Glomerular endothelial cell (primary cell): ENCODE measurements at places on chromosomes 16 and 17.

GRCh38 chr17:82134101-82134500 lies 36.1 kb upstream of the FASN start:
- no peak for DNase-seq

GRCh38 chr16:3063625-3064386 lies 1.6 kb upstream of the IL32 start:
- no peak for DNase-seq

GRCh38 chr16:64617836-64618476 lies 503.9 kb downstream of the CDH11 start:
- no peak for DNase-seq

DNA sequence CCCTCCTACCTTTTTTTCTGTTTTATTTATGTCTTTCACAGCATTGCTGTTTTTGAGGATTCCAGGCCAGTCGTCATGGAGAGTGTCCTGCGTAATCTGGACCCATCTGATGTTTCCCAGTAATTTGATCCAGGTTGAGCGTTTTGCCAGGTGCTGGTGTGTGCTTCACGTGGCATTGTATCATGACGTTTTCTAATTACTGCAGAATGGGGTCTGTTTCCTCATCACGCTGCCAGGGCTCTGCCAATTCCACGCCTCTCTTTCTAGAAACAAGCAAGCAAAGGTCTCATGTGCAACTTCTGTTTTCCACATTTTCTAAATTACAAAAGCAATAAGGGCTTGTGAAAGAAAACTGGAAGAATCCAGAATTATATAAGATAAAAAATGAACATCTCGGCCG lies 28.3 kb upstream of the BHLHA9 start:
- no peak for DNase-seq

DNA sequence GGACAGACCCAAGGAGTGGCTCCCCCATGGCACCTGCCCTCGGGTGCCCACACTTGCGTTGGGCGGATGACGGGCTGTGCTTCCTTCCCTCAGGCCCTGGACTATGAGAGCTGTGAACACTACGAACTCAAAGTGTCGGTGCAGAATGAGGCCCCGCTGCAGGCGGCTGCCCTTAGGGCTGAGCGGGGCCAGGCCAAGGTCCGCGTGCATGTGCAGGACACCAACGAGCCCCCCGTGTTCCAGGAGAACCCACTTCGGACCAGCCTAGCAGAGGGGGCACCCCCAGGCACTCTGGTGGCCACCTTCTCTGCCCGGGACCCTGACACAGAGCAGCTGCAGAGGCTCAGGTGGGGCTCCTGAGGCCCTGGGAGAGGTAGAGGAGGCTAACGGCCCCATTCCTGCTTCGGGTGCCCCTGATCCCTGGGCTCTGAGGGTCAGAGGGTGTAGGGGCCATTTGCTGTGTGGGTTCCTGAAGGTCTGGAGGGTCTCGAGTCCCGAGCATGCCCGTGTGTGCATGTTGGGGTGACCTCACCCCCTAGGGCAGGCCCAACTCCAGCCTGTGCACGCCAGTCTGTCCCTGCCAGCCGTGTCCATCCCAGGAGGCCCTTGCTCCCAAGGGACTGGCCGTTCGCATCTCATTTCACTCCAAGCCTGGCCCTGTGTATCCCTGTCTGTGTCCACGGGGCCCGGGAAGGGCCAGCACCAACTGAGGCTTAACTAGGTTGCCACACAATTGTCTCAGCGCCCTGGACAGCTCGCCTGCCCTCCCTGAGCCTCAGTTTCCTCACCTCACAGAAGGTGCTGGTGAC lies 10.0 kb downstream of the SLC22A31 start:
- DNase-seq: no peak

DNA sequence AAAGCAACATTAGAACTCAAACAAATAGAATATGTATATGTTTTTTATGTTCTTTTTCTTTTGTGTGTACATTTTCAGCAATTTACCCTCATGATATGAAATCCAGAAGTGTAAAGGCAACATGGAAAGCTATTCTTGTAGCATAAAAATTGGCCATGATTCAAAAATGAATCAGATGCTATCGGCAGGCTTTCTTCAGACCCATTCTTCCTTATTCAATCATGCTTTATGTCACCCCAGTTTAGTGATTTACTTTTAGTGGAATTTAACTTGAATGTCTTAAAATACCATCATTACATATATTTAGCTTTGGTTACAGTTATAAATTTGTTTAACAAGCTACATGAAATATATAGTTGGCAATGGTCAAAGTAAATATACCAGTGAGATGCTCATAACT lies 21.4 kb upstream of the SMIM36 start:
- no peak for DNase-seq

GRCh38 chr17:74180336-74180735 lies 23.1 kb upstream of the RPL38 start:
- DNase-seq: no peak

DNA sequence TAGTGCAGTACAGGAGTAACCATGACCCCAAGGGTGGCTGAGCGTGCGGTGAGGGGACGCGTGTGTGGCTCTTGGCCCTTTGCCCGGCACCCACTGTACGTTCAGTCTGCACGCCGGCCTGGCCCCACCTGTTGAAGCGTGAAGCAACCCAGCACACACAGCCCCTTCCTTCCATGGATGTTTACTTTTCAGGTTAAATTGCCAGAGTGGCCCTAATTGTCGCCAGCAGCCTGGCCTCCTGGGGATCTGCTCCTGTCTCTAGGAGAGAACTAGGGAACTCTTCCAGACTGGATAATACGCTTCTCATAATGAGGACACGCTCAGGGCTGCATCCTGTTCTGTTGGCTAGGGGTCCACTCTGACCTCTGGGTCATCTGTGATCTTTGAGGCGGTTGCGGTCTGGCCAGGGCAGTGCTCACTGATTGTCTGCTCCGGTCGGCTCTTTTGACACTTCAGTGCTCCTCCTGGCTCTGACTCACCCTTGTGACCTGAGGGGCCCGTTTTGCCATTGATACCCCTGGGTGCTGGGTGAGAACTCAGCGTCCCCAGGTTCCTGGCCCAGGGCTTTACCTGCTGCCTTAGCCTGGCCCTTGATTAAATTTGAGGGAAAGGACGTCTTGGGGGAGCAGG lies 27.7 kb downstream of the TPSG1 start:
- DNase-seq: no peak

DNA sequence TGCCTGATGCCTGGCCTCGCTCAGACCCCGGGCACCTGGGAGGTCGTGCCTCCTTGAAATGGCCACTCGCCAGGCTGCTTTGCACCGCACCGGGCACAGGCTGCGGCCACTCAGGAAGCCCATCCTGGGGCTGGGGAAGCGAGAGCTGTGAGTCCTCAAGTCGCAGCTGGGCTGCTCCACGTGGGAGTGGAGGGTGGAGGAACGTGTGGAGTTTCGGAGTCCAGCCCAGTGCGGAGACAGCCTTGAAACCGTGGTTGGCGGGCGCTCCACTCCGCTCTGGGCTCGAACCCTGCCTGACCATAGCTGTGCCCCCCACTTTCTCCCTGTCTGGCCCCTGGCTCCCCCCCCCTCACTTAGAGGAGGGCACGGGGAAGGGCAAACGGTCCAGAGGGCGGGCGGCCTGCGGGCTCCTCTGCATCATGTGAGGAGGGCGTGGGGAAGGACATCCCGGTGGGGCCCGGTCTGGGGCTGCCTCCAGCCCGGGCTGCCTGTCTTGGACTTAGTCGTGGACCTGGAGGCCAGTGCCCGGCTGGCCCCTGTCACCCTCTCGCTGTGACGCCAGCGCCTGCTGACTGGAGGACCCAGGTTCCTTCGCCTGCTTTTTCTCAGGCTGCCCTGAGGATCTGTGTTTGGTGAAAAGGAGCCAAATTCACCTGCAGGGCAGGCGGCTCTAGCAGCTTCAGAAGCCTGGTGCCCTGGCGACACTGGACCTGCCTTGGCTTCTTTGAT lies 2.5 kb downstream of the UBE2I start:
- DNase-seq: no peak
